Activated CD8-positive, alpha-beta memory T cell treated with anti-CD3 and anti-CD28 coated beads, Interleukin-2, amount 50 U/mL, for 48 hours (primary cell): ENCODE measurements at places on chromosomes 6 and 20.

DNA sequence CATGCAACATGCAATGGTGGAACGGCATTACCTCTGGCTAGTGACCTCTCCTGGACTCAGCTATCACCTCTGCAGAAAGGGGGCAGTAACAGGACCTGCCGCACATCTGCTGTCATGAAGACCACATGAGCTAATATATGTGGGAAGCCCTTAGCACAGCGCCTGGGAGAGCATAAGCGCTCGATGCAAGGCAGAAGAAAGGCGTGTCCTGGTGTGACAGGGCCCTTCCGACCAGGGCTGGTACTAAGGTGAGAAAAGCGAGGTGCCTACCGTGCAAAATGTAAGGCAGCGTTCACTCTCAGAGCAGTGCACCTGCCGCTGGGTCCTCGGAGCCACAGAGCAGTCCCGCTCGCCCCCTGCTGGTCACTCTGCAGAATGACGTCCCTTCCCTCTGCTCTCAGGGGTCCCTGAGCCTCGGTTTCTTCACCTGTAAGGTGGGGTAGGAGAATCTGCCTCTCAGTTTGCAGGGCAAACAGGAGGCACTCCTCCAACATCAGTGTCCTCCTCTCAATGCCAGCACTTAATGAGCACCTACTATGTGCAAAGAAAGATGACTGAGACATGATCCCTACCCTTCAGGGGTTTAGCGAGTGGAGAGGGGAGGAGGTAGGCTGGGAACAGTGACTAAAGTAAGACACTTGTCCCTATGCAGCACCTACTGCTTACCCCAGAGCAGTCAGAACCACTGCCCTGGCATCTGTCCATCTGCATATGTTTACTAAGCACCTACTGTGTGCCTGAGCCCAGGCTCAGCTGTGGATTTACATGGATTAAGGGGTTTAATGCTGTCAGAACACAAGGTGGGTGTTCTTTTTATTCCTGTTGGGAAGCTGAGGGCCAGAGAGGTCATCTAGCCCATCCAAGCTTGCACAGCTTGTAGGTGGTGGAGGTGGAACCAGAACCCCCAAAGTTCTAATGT is 41.1 kb upstream of the PTGIS start:
- DNase-seq: peak; percentile 91

GRCh38 chr20:25629816-25630499 is 6.1 kb upstream of the NANP start:
- DNase-seq: no peak

DNA sequence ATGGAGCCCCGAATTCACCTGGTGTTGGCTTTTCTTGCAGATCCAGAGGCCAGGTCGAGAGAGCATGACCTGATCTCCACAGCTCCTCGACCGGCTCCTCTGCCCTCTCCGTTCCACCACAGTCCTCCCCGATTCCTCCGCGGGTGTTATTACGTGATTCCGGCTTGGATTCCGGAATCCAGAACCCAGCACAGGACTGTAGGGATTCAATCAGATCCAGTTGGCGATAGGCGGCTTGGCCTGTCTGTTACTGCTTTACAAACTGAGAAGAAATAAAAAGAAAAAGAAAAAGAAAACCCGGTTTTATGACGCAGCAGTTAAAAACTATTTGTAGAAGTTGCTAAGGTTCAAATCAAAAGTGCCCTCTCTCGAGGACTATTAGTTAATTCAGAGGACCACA is 222.7 kb downstream of the EYA2 start:
- DNase-seq: no peak

- no peak for DNase-seq
Observed at GRCh38 chr6:85396159-85396808, 53.6 kb upstream of the NT5E start.

GRCh38 chr6:14921170-14921569 is 324.7 kb upstream of the JARID2 start:
- DNase-seq: peak; percentile 40

GRCh38 chr20:58188527-58188926 is 39.9 kb downstream of the ANKRD60 start:
- DNase-seq: no peak

- DNase-seq: no peak
Observed at GRCh38 chr20:48293671-48294070, 508.4 kb upstream of the SULF2 start.

GRCh38 chr20:43915211-43916072 is 790 bp downstream of the TOX2 start:
- peak; percentile 68 for DNase-seq

DNA sequence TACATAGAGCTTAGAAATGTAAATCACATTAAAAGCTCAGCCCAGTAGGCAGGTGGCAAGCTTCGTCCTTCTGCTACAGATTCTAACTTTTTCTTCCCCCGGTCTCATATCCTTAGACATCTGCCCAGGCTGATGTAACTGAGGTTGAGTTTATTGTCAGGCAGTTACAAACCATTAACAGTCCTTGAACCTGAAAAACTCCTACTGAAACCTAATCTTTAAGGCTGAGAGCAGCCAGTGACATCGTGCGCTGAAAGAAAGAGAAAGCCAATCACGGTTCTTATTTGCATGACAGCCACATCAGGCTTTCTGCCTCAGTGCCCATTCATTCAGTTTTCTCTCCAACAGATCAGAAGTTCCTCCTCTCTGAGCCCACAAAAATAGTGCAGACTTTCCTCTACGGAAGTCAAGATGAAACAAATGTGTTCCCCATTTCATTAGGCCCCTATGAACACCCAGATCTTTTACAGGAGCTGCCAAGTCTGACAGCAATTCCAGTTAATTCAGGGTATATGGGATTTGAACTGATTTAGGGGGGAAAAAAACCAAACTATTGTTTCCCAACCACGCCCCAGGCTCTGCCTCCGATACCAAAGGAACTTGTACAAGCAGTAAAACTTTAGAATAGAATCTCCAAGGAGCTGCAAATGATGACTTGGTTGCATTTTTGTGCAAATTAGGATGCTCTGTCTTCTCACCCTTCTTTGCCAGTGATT is at the start of gene NHSL1:
Gene NHSL1 (minus strand): TSS at position 192 of the 716 bp plus-strand sequence. CDS start 204 bp downstream, outside the sequence.
- DNase-seq: no peak

GRCh38 chr6:46586906-46587305 is 65.7 kb downstream of the CYP39A1 start:
- DNase-seq: no peak

DNA sequence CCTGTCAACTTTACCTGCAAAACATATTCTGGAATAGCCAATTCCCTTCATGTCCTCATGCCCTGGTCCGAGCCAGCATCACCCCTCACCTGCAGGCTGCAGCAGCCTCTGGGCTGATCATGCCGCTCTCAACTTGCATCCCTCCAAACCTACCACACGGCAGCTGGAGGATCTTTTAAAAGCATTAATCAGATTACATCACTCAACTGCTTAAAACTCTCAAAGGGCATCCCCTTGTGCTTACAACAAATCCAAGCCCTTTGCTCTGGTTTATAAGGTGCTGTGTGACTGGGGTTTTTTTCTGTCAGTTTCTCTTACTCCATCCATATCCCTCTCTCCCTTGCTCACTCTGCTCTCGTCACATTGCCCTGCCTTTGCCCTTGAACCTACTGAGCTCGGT is 24.0 kb downstream of the CD40 start:
- no peak for DNase-seq

DNA sequence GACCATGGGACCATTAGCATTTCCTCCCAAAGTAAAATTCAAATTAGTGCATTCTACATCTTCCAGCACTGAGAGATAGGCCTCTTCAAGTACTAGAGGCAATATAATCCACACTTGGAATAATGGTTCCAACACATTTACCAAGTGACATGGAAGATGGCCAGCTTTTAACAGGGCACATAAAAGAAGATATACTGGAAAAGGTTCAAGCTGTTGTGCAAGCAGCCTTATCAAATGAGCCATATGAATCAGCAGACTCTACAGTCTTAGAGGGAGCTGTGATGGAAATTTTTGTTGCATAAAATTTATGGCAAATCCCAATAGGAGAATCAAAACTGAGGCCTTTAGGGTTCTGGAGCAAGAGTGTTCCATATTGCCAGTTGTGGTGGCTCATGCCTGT is 526.6 kb upstream of the IRAK1BP1 start:
- DNase-seq: no peak

DNA sequence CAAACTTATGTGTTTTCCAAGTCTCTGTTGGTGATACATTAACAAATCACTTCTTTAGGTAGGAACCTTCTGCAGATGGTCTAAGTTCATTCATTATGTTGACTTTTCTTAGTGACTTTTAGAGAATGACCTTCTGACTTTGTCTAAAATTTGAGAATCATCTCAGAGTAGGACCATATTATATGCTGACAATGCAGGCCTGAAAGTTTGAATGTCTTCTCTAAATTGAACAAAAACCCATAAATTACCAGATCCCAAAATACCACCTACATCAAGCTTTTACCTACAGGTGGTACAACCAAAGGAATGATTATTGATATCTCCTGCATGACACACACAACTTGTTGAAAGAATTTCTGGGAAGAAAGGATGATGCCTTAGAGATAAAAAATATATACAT is 191.5 kb downstream of the SOD2 start:
- no peak for DNase-seq

DNA sequence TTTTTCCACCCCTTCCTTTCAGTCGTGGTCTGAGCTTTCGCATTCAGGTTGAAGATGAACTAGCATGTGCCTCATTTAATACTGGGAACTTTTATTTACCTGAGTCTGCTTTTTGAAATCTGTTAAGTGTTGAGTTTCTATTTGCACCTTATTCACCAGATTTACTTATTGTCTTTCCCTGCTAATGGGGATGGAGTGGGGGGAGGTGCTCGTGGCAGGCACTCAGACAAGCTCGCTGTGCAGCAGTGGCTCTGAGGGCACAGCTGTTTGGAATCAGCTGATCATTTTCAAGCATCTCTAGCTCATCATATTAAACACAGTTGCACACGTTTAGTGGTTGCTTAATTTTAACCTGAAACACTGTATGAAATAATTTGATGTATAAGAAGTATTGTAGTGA is 35.6 kb downstream of the UTRN start:
- no peak for DNase-seq

DNA sequence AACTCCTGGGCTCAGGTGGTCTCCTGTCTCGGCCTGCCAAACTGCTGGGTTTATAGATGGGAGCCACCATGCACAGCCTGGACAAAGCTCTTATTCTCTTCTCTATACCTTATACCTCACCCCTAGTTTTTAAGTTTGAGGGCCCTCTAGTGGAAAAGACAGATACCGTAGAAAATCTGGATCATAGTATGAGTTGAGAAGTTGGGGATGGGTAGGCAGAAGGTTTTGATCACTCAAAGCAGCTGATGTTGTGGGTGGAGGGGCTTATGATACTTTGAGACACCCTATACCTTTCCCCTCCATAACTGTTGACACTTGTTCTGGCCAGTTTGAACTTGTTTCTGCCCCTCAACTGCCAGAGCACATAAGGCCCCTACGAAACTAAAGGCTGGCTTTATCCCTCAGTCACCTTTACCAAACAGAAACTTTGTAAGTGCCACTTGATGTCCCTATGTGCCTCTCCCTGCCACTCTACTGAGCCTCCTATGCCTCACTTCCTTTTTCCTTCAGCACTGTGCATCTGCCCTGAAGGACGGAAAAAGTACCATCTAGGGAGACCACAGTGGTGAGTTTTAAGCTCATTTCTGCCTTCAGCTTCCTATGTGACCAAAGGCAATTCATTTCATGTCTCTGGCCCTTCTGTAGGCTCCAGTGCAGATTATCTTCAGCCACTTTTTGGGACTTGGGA is 28.6 kb downstream of the RALY start:
- DNase-seq: no peak

GRCh38 chr6:27141529-27142015 is 105.9 kb upstream of the PRSS16 start:
- DNase-seq: no peak

- no peak for DNase-seq
Observed at GRCh38 chr6:132210886-132211563, 190.2 kb downstream of the MOXD1 start.

DNA sequence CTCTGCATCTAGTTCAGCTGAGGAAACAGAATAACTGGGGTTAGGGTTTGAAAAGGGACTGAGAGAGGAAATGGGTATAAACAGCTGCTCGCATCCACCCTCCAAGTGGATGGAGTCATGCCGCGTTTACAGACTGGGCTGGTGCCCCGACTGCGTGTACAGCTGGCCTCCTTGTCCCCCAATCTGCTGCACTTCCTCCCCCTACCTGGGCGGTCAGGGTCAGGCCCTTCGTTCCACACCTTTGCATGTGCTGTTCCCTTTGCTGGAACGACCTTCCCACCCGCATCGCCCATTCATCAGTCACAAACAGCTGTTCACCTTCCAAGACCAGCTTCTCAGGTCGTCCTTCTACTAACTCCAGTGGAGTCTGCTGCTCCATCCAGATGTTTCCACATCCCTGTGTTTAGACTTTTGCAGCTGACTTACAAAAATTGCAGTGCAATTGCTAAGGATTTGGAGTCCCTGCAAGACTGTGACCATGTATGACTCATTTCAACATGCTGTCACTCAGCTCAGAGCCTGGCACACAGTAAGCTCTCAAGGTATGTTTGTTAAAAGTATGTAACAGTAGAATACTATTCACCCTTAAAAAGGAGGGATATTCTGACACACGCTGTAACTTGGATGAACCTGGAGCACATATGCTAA is 129.3 kb downstream of the DTNBP1 start:
- DNase-seq: no peak

DNA sequence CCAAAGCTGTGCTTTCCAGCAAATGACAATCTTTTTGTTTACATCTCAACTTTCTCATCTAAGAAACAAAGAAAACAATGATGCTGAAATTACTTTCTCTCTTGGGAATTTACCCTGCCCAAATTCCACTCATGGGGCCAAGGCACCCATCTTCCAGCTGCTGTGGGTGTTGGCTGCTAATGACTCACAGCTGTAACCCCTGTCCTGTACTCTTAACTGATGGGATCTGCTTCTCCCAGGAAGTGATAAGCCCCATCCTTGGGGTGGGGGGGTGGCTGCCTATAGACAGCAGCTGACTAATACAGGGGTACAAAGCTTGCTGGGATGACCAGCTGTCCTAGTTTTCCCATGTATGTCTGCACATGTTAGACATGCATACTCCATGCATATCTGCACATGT is 938.6 kb downstream of the C6orf118 start:
- no peak for DNase-seq

- DNase-seq: no peak
Observed at GRCh38 chr6:169045486-169045885, 208.2 kb downstream of the THBS2 start.
